Activated CD8-positive, alpha-beta T cell treated with anti-CD3 and anti-CD28 coated beads, Interleukin-2, amount 10 ng/mL, durations not matched to agents 7 days and 5 days (primary cell): ENCODE measurements at places on chromosomes 3 and 15. TPM values are rescaled to one million over a fixed set of nuclear protein-coding genes. Genes with fewer than 3 reads are reported as not detected.

DNA sequence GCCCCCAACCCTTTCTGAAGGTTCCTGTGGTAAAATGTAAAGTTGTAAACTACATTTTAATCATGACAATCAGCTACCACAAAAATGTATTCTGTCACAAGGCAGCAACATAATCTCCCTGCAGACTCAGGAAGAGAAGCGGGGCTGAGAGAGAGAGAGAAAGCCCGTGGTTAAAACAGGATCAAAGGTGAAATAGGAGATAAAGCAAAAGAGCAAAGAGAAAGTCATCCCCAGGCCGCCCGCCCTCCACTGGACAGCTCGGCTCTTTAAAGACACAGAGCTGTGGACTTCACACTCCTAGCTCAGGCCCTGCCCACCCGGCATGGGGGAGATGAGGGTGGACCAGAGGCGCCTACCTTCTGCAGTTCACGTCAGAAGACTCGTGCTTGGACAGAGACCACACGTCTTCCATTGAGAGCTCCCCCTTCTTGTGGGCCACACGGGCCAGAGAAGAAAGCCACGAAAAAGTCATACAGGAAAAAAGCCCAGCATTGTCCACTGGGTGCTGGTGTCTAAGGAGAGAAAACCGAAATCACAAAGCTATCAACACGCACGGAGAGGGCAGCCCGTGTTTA, 29.4 kb downstream of the ABCC5 start:
- no peak for DNase-seq

DNA sequence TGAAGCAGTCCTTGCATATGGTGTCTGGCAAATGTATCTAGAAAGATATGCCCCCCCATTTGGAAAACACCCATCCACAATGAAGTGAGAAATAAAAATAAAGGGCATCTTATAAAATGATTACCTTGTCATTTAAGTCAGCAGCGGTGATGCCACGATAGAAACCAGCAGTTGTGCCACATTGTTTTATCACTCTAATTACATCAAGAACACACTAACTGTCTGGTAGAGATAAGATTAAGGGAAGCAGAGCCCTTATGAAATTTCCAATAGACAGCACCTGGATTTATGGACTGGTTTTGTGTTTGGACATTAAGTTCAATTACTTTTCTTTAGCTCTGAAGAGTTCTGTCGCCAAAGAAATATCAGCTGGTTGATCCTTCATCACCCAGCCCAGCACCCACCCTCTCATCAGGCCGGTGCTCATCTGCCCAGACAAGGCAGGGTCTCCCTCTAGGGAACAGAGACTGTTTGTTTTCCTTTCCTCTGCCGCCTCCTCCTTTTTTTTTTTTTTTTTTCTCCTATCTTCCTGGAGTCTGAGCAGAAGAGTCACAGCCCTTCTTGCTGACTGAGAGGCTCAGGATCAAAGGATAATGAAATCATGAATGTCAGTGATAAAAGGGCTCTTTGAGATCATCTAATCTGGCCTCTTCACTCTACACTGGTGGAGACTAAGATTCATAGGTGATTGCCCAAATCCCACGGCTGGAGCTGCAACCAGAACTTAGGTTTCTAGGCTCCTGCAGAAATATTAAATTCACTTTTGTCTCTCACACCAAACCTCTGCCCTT, 464.1 kb downstream of the NTRK3 start:
- no peak for DNase-seq

DNA sequence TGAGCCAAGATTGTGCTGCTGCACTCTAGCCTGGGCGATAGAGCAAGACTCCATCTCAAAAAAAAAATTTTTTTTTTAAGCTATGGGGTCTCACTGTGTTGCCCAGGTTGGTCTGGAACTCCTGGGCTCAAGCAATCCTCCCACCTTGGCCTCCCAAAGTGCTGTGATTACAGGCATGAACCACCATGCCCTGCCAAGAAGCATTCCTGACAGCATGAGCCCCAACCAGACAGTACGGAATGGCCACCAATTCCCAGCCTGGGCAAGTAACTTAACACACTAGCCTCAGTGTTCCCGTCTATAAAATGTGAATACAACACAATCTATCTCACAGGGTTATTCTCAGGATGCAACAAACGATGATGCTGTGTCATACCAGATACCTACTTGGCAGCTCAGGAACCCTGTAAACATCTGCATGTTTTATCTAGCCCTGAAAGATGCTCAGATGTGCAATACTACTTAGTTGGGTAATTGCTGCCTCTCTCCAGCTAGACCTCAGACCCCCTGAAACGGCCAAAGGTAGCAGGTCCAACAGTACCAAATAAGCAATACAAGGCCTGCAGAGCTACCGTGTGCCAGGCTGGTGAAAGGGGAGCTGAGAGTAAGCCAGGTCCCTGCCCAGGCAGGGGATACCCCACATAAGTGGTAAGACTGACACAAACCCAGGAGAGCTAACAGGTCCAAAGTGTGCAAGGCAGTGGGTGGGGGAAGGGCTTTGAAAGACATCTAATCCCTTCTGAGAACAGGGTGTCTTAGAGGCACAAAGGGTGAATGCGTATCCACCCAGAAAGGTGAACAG, 1.9 kb downstream of the TKT start:
- DNase-seq: no peak

The CLCN2 gene
- 4.8 TPM for total RNA-seq

GRCh38 chr3:42704136-42704841, 1.7 kb upstream of the HHATL start:
- no peak for DNase-seq

The CCDC9B gene
- 0.84 TPM for total RNA-seq

DNA sequence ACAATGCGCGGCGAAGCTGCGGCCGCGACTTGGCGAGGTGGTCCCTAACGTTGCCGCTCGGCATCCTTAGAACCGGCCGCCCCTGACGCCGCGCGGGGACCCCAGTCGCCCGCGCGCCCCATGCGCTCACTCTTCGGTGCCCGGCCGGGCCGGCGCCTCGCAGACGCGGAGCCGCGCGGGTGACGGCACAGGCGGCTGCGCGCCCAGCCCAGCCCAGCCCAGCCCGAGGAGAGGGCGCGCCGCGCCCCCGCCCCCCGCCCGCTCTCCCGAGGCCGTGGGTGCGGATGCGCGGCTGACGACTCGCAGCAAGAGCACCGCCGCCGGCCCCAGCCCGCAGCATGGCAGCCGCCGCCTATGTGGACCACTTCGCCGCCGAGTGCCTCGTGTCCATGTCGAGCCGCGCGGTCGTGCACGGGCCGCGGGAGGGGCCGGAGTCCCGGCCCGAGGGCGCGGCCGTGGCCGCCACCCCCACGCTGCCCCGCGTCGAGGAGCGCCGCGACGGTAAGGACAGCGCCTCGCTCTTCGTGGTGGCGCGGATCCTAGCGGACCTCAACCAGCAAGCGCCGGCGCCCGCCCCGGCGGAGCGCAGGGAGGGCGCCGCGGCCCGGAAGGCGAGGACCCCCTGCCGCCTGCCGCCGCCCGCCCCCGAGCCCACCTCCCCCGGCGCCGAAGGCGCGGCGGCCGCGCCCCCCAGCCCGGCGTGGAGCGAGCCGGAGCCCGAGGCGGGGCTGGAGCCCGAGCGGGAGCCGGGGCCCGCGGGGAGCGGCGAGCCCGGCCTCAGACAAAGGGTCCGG, 437 bp downstream of the KLF13 start:
- DNase-seq: peak; percentile 73

The ONECUT1 gene
- not detected for total RNA-seq

DNA sequence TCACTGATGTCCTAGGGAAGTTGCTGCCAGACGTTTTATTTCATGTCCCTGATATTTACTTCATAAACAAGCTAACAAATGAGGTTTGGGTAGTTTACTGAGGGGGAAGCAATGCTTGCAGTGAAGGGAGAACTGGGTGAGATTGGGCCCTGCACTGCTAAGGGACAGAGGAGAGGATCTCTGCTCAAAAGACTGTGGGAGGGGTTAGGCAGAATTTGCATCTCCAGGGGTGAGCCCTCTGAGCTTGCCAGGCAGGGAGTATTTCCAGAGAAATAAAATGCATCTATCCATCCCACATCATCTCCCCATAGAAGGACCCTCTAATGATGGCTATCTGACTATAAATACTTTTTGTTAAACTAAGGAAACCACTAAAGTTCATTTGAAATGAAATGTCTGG, 215.6 kb downstream of the CBLB start:
- DNase-seq: no peak

GRCh38 chr15:33098094-33099058, 96.1 kb downstream of the FMN1 start:
- no peak for DNase-seq

DNA sequence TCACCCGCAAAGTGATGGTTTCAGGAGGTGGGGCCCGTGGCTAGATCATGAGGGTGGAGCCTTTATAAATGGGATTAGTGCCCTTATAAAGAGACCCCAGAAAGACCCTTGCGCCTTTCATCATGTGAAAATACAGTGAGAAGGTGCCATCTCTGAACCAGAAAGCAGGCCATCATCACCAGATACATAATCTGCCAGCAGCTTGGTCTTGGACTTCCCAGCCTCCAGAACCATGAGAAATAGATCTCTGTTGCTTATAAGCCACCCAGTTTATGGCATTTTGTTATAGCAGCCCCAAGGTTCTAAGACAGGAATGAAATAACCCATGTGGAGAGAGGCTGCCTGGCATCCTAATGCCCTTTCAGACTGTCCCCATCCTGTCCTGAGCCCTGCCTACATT, 127.8 kb upstream of the SMAD3 start:
- DNase-seq: no peak

The USF3 gene
- 18.0 TPM for total RNA-seq

GRCh38 chr15:78714890-78715289, 73.9 kb upstream of the CHRNB4 start:
- DNase-seq: no peak

- DNase-seq: no peak
Measured at GRCh38 chr3:127396473-127396872, 108.6 kb upstream of the PRR20G start.

The PROK2 gene
- 0.24 TPM for total RNA-seq

GRCh38 chr3:42649783-42650182, 3.7 kb upstream of the ZBTB47 start:
- DNase-seq: peak; percentile 15

DNA sequence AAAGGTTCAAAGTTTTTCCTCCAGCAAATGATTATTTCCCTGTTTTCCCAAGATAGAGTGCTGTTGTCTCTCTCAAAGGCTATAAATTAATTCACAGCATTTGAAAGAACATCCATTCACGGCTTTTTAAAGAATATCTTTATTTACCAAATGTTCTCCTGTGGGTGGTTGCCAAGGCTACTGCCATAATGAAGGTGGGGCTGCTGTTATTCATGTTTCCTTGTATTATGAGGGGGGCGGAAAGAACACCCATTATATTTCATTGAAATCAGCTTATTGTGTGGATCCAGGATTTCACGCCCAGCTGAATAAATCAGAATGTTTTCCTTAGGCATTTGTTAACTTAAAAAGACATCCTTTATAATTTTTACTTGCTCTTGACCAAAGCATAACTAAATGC, 10.1 kb downstream of the SRP14 start:
- DNase-seq: no peak

GRCh38 chr3:98259707-98260106, 4.3 kb upstream of the OR5H6 start:
- no peak for DNase-seq

The CKMT1B gene
- total RNA-seq: not detected

GRCh38 chr3:192917028-192917403, 640 bp downstream of the MB21D2 start:
- peak; percentile 41 for DNase-seq

GRCh38 chr3:47151836-47152235, 12.1 kb downstream of the SETD2 start:
- DNase-seq: no peak

DNA sequence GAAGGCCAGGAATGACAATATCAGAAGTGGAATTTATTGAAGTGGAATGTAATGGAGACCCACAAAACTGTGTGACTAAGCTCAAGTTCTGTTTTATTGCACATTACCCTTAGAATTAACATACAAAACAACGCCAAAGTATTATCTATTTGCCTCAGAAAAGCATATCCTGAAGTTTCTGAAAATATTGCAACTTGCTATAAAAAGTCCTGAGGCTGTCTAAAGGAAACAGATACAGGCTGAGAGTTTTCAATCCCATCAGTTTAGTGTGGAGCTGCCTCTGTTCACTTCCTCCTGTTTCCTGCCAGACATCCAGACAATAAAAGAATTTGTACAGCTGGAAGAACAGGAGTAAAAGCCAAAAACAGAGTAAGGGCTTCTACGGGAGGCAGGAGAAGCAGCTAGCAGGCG, 108.8 kb downstream of the FBN1 start:
- no peak for DNase-seq

- DNase-seq: no peak
Measured at GRCh38 chr3:58246148-58247047, 8.8 kb downstream of the ABHD6 start.

DNA sequence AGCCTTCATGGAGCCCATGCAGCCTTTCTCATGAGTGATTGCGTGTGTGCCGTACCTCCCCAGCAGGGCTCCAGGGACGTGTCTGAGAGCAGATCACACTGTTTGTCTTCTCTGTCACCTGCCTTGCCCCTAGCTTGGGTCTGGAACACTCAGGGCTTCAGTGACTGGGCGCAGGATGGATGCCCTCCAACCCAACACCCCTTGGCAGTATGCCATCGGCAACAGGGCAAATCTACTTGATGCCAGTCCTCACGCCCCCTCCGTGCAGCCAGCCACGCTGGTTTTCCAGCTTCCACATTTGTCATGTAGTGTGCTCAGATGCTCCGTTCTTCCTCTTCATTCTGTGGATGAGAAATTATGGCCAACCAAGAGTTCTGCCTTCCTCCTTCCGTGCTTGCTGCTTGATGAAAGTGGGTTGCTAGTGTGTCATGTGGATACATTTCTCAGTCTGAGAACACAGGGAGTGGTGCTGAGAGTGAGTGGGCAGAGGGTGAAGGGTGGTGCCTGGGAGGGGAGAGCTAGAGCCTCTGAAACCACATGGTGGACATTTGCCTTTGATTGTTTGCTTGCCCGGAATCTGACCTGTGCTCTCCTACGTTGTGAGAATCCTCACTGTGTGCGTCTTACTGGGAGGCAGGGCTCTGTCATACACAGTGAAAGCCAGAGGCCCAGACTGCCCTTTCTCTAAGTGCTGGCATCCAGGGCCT, 97.2 kb downstream of the FAM43A start:
- no peak for DNase-seq

- DNase-seq: no peak
Measured at GRCh38 chr3:29972320-29972993, 633.9 kb upstream of the TGFBR2 start.

- DNase-seq: no peak
Measured at GRCh38 chr15:84889991-84890669, 5.7 kb downstream of the SLC28A1 start.

GRCh38 chr15:77717333-77717990, 84.8 kb upstream of the LINGO1 start:
- no peak for DNase-seq
